ENCODE measurements at places on chromosomes 4 and X.

DNA sequence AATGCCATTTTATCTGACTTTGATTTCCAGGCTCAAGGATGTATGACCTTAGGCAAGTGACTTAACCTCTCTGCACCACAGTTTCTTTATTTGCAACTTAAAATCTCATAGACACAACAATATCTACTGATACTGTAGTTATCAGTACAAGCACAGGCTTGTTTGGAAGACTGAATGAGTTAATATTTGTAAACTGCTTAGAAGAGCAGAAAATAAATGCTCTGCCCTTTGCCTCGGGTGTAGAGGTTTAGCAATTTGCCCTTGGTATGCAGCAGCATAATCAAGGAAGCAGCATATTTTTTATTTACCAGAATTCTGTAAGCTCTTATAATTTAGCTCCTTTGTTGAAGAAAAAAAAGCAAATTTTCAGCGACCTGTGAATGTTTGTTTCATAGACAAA, 2.9 kb upstream of the CXCL1 start:
- no peak for DNase-seq

- DNase-seq, result no peak
Observed at GRCh38 chrX:52138830-52139544, 45.7 kb upstream of the MAGED4 start.

- DNase-seq, result no peak
Observed at GRCh38 chr4:110683601-110684000, 60.7 kb upstream of the PITX2 start.

DNA sequence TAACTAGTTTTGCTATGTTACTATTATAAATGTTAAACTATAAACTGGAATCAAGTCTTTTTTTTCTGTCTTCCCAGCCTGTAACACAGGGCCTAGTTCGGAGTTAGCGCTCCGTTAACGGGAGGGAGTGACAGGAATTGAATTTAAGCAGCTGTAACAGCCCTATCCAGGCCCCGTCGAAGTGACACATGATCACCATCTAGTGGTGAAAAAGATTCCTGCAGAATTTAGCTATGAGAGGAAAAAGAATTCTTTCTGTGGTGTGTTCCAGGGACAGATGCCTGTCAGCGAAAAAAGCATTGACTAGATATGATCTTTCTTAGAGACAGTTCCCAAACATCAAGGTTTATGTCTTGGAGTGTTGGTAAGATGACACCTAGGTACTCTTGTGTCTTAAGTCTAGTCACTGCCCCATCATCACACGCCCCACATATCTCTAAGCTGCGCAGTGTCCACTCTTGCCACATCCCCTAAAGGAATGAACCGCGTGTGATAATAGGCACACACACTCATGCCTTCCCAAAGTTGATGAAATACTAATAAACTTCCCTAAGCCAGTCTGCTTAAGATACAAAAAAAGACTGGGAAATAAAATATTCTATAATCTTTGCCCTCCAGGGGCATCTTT, 2.1 kb downstream of the GAB3 start:
- DNase-seq, result peak; percentile 73

DNA sequence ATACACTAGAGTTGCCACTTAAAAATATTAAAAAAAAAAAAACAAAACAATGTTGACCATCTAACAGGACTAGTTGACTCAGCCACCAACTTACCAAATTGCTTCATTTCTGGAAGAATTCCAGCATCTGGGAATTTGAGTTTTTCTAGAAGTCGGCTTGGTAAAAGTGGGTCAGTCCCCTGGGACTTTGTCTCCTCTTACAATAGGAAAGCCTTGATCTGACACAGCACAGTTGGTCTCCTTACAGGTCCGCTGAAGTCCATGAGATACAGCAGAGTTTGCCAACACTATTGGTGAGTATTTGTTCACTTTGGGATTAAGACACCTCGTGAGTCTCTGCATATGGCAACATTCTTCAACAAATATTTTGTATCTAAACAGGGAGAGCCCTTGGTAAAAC, 18.2 kb upstream of the DDIT4L start:
- no peak for DNase-seq

GRCh38 chr4:9952415-9952950, 68.8 kb downstream of the SLC2A9 start:
- no peak for DNase-seq

- DNase-seq, result no peak
Observed at GRCh38 chr4:105714932-105715331, 6.3 kb downstream of the GSTCD start.

DNA sequence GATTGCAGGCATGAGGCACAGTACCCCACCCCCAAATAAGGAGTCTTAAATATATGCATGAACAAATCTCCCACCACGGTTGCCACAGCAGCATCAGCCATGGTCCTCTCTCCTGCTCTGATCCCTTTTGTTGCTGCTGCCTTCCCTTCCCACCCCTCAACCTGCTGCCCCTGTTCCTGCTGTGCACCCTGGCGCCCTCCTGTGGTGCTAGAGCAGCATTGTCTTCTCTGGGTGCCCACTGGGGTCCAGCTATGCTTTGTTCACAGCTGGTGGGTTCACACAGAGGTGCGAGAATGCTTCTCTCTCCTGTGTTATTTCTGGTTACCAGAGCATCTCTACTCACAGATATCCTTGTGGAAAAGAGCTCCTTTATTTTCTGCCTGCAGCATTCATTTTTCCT, 116.2 kb downstream of the GATB start:
- DNase-seq, result peak; percentile 65

GRCh38 chrX:35439034-35439660, 359.0 kb upstream of the MAGEB16 start:
- no peak for DNase-seq

All from HEK293T (cell line).